Fibroblast of skin of abdomen (primary cell): ENCODE measurements at places on chromosomes 4 and X.

DNA sequence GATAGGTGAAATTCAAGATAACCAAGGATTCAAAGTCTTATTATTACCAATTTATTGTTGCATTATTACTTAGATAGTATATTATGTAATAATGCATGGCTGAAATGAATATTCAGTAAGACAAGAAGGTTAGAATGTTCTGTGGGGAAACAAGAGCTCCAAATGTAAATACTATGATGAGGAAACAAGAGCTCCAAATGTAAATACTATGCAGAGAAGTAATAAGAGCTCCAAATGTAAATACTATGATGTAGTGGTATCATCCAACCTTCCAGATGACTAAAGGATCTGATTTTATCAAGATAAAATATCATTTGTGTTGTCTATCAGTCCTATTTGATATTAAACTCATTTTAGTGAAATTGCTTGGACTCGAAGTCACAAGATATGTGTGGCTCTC lies 82.2 kb upstream of the PCDH18 start:
- no peak for DNase-seq

DNA sequence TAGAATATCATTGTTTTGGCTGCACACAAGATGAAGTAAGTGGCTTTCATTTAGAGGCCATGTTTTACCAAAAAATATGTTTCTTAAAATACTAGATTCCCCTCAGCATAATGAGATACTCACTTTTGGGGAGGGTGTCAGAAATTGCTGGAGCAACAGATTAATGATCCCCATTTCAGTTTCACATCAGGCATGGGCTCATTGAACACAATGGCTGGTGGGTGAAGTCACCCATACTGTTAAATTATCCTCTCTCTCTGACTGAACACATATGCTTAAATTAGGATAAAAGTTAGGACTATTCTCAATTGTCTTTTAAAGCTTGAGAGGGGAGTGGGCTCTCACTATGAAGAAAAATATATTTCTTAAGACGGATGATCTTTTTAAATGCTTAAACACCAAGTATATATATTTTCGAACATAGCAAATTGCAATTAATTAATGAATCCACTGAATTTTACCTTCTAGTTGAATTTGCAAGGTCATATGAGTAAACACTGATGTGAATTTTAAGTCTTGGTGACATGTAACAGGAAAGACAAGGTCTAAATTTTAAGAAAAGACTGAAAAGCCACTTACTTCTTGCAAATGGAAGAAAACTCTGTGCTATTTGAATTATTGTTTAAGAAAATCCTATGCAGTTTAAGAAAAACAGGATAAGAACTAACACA lies 2.5 kb downstream of the GPM6A start:
- DNase-seq = no peak

DNA sequence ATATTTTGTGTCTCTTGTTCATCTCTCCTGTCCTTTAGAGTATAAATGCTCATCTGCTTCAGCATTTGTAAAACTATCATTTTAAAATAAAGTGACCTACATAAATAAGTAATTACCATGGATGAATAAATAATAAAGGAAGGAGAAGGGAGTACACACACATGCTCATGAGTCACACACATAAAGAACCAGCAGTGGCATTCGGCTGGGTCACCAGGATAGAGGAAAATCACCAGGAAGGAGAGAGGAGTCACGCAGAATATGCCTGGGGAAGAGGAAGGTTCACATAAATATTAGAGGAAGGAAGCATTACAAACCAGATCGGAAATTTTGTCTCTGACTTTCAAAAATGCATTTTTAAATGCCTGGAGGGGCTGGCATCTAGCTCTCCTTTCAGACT lies 38.5 kb upstream of the MED14 start:
- peak; percentile 3 for DNase-seq

DNA sequence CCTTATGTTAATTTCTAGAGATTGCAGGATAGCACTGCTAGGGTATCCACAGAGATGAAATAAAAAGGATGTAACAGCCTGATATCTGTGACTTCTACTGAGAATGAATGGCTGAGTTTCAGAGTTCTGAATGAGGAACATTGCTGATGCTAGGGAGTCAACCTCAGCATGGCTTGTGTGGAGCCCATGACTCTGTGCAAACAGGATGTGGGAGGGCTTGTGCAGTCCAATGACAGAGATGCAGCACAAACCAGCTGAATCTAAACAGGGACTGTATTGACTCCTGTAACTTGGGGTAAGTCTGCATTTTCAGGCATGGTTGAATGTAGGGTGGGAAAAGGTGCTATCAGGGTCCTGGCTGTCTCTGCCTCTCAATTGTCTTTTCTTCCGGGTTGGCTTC lies 5.3 kb upstream of the RASL11B start:
- DNase-seq = no peak

DNA sequence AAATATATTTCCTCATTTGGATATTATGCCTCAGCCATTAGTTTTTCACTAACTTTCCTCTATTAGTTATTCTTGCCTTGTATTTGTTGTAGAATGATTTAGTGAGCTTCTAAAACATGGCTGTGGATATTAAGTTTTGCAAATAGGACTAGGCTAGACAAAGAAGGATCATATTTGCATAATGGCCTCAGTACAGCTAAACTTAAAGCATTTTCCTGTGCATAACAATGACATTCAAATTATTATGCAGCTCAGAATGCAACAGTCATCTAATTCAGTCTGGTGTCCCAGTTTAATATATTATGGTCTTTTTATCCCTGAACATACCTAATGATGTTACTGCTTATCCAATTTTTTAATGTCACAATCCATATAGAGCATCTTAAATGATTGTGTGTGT lies 155.3 kb upstream of the DDIT4L start:
- DNase-seq = no peak

GRCh38 chr4:74228691-74229640 lies 71.0 kb downstream of the MTHFD2L start:
- DNase-seq = peak; percentile 61

- DNase-seq = no peak
Measured at GRCh38 chr4:128384765-128385598, 97.4 kb upstream of the PGRMC2 start.

DNA sequence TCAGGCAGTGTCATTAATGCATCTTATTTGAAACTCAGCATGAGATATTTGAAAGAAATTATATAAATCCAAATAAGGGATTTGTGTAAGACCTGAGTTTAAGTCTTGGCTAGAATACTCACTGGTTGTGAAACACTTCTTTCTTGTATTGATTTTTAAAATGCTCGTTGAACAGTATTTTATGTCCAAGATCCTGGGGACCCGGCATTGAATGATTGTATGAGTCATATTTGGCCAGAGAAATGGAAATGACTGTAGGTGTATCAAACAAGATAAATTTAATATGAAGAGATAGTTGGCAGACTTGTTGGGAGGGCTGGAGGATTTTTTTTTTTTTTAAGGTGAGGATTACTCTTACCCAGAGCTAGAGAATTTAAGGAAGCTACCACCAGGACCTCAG lies 606.1 kb upstream of the CPEB2 start:
- DNase-seq = no peak

- peak; percentile 25 for DNase-seq
Measured at GRCh38 chr4:47075262-47075661, 43.9 kb downstream of the GABRB1 start.

DNA sequence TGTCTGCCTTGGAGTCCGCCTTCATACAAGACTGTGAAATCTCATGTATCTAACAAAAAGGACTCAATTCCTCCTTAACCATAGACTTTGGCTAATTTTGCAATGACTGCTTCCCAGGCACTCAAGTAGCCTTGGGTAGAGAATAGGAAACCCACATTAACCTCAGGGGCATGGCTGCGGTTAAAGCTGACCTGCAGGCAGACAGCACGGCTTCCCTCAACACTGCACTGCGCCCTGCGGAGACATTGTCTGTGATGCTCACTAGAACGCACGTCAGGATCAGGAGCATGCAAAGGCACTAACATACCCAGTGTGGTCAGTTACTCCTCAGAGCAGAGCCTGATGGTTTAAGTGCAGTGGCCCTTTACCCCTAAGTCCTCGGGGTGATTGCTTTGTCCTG lies 10.3 kb upstream of the GPR143 start:
- DNase-seq = no peak

GRCh38 chr4:87152310-87153041 lies 67.9 kb downstream of the KLHL8 start:
- no peak for DNase-seq

- no peak for DNase-seq
Measured at GRCh38 chrX:13001961-13002671, 27.2 kb downstream of the TMSB4X start.
